ENCODE measurements at places on chromosomes 5 and 9.

- DNase-seq: no peak
Observed at GRCh38 chr9:119839888-119840287, 470.7 kb upstream of the BRINP1 start.

GRCh38 chr5:175321927-175322532 is 122.0 kb downstream of the DRD1 start:
- no peak for DNase-seq

- DNase-seq: no peak
Observed at GRCh38 chr9:78371981-78372380, 75.1 kb downstream of the PSAT1 start.

DNA sequence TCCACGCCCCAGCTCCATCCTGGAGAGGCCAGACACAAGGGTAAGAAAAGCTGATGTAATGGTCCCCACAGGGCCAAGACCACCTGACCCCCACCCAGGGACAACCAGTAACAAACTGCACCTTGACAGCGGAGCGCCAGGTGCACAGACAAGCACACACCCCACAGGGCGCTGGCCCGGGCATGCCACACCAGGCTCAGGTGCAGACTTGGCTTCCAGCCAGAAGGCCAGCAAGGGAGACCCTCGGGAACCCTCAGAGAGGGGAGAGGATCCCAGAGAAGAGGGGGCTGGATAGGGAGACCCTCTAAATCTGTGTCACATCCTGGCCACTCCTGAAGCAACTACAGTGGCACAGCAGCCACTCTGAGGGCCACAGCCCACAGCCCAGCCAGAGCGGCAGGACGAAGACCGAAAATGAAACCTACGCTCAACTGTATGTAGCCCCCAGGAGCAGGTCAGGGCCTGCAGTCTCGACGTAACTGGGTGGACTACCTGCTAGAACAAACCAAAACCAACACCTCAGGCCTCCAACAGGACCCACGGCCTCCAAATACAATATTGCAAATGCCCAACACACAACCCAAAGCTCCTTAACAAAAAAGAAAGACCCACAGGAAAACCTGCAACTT is 18.5 kb downstream of the CAMSAP1 start:
- no peak for DNase-seq

DNA sequence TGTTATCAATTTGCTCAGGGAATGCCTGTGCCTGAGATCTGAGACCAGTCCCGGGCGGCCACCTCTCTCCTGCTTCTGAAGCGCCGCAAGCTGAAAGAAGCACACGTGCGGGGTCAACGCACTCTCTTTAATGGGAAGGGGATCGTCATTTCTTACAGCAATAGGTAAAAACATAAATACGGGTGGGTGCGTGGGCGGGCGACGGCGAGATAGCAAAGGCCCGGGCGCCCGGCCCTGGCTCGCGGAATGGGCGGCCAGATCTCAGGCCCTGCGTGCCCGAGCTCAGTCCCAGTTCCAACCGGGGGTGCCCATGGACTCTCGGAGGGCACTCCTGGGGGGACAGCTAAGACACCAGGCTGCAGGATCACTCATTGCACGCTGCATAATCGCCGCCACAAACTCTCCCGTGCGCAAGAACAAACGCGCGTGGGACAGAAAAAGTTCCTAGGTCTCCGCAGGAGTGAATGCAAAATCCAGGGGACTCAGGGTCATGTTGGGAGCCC is 3.0 kb downstream of the NKX2-5 start:
- DNase-seq: no peak

All from stimulated activated CD4-positive, alpha-beta T cell treated with anti-CD3 and anti-CD28 coated beads, Interleukin-1b, Interleukin-23, amount 100 ng/mL, for 24 hours (primary cell).